ENCODE measurements at places on chromosomes 5 and 9. TPM values are rescaled to one million over a fixed set of nuclear protein-coding genes. Genes with fewer than 3 reads are reported as not detected.

GRCh38 chr9:116644091-116644688 is 42.9 kb upstream of the TRIM32 start:
- no peak for DNase-seq

DNA sequence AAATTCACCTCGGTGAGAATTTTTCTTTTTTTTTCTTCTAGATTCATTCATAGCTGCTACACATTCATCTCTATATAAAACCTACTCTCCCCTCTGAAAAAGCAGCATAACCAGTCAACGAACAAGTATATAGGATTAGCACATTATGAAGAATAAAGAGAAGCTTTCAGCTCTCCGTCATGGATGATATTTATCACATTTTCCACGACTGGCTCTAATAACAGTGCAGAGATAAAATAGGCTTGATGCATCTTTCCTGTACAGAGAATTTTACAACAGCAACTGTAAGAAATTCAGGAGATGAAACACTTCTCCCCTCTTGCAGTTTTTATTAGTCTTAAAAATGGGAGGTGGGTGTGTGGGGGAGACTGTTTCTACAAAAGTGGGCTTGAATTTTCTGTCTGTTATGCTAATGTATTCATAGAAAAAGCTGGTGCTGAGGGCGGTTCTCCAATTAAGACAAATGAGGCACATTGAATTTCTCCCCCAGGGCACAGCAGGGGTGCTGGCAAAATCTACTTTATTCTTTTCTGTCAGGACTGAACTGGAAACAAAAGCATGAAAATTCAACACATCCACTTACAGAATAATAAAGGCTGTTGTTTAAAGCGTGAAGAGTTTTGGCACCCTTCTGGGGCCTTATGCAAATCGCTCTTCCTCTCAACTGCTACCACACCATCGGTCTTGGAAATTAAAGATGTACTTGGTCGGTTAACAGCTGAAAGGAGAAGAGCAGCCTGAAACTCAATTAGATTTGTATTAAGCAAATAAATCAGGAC is 233.9 kb upstream of the ZNF608 start:
- DNase-seq = peak; percentile 72

DNA sequence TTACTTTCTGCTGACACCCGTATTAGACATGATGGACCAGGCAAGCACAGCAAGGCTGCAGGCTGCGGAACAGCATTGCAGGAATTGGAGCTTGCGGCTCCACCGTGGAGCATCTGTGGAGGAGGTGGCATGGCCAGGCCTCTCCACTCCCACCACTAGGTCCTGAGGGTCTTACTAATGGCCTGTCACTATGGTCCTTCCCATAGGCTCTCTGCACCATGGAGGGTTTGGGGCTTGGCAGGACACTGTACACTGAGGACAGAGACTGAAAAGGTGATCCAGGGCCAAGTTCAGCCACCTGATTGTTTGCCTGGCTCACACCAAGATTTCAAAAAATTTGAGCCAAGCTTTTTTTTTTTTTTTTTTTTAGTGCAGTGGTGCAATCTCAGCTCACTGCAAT is 14.3 kb upstream of the ZBTB43 start:
- no peak for DNase-seq

The HNRNPA0 gene
- 31.5 TPM for total RNA-seq

- DNase-seq = no peak
Observed at GRCh38 chr9:17744786-17745185, 165.9 kb downstream of the SH3GL2 start.

GRCh38 chr9:127180457-127181314 is 58.3 kb upstream of the ANGPTL2 start:
- DNase-seq = no peak

DNA sequence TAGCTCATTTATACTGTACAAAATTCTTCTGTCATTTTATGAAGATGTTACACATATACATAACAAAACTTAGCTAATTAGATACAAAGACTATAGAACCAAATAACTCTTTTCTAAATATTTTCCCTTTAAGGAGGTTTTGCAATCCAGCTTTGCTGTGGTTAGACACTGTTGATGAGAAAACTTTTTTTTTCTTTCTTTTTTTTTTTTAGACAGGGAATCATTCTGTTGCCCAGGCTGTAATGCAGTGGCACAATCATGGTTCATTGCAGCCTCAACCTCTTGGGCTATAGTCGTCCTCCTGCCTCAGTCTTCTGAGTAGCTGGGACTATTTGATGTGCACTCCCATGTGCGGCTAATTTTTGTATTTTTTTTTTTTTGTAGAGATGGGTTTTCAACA is 38.5 kb upstream of the CDKN2B start:
- no peak for DNase-seq
